ENCODE measurements at places on chromosomes 2 and 18.

- DNase-seq: no peak
Observed at GRCh38 chr2:2183176-2183575, 147.9 kb downstream of the MYT1L start.

GRCh38 chr2:47644351-47644750 is 138.6 kb upstream of the MSH6 start:
- DNase-seq: no peak

DNA sequence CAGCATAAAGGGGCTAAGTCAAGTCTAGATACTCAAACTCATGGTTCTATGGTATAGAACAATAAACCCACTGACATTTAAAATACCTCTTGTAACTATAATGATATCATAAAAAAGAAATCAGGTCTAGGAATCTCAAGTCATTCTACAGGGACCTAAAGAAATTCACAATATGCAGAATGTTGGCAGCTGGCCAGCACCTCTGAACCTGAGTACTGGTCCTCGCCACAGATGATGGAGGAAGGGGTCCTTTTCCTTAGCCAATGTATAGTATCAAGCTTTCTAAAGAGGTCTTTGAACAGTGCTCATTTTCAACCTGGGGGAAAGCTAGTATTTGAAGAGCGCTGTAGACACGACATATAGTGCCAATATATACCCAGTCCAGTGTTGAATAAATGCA is 108.4 kb upstream of the ITGB6 start:
- DNase-seq: no peak

DNA sequence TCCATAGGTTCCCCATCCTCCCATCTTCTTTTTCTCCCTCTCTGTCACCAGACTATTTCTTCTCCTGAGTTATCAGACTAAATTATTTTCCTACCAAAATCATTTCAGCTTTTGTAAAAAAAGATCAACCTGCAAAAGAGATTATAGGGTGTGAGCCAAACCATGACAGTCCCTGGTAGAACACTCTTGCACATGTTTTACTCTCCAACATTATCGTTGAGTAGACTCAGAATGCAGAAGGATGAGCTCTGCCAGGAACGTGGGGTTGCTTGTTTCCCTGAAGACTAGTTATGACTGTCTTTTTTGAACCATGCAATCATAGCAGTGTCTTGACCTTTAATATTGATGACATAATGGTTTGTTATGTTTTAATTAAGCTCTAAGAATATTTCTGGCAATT is 360.1 kb upstream of the VWC2L start:
- no peak for DNase-seq

GRCh38 chr2:231781798-231782726 is 980 bp upstream of the PDE6D start:
- no peak for DNase-seq

GRCh38 chr2:54864096-54864495 is 140.6 kb downstream of the EML6 start:
- DNase-seq: no peak

- no peak for DNase-seq
Observed at GRCh38 chr2:192277494-192278109, 82.9 kb upstream of the TMEFF2 start.
